ENCODE measurements at places on chromosomes 11 and 22.

GRCh38 chr22:45828841-45829240 lies 148.1 kb downstream of the WNT7B start:
- DNase-seq = no peak

DNA sequence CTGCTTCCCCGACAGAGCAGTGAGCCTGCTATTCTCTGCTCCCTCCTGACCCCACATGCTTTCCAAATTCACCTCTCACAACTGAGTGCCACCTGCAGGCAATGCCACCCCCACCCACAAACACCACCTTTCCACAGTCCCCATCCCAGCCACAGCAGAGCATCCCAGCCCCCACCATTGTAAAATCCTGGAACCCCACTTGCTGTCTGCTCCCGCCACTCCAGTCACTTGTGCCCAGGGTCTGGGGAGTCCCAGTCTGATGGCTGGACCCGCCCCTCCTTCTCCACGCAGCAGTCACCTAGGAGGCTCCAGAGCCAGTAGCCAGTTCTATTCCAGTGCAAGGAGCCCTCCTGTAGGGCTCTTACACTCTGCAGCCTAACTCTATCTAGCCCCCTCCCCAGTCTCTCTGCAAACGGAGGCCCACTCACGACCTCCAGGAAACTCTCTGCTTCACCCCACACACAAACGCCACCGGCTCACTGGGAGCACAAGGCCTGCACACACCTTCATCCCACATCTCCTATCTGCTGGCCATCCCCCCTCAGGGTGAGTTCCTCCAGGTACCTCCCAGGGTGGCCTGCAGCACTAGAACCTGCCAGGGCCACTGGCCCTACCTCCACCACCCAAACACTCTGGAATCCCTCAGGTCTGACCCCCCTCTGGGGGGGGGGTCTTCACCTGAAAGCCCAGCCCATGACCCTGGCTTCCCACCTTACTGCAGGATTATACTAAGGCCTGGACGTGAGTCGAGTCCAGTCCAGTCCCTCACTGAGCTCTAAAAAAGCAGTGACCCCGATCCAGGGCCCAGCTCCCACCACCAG lies 1.4 kb downstream of the GNB1L start:
- no peak for DNase-seq

GRCh38 chr11:103024086-103024485 lies 67.9 kb downstream of the DCUN1D5 start:
- DNase-seq = no peak

- DNase-seq = no peak
Observed at GRCh38 chr11:118448294-118448693, 12.0 kb downstream of the KMT2A start.

- DNase-seq = peak; percentile 6
Observed at GRCh38 chr11:75100314-75100713, 3.6 kb upstream of the OR2AT4 start.

GRCh38 chr11:64492561-64492960 lies 98.5 kb upstream of the SLC22A12 start:
- no peak for DNase-seq

DNA sequence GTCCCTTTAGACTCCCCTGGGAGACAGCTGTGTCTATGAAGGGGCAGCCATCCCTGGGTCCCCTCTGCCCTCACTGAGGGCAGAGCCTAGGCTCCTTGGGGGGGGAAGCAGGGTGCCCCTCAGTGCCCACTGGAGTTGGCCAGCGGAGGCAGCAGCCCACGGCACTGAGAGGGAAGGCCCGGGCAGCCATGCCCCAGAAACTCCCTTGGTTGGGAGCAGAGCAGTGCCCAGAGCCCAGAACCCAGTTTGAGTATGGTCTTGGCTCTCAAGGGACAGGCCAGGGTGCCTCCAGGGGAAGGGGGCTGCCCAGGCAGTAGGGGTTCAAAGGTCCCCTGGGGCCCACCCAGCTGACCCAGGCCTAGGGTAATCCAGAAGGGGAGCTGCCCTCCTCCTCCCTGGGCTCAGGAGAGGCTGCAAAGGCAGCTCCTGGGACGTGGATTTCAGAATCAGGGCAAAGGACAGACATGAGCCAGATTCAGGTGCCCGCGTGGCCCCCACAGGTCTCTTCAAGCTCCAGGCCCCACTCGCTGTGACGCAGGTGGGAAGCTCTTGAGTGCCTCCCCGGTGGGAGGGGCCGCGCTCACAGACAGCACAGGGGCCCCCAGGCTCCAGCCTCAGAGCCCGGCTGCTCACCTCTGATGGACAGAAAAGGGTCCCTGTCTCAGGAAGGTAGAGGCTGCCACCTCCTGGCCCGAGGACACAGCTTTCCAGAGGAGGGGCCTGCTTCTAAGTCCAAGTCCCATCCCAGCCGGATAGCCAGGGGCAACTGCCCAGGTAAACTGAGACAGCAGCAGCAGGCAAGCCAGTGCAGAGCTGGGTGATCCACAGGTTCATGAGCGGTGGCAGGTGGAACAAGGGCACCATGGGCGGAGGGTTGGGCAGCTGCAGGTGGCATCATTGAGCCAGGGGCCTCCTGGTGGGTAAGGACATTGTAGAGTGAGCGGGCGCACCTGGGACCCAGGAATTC lies 2.6 kb downstream of the C11orf21 start:
- no peak for DNase-seq

GRCh38 chr11:75536786-75537641 lies 11.3 kb upstream of the GDPD5 start:
- DNase-seq = peak; percentile 59

GRCh38 chr22:29071261-29072045 lies 1.4 kb upstream of the KREMEN1 start:
- no peak for DNase-seq

GRCh38 chr11:91435694-91436395 lies 788.8 kb upstream of the FAT3 start:
- no peak for DNase-seq

GRCh38 chr11:57513911-57514537 lies 1.5 kb downstream of the SLC43A1 start:
- peak; percentile 62 for DNase-seq

DNA sequence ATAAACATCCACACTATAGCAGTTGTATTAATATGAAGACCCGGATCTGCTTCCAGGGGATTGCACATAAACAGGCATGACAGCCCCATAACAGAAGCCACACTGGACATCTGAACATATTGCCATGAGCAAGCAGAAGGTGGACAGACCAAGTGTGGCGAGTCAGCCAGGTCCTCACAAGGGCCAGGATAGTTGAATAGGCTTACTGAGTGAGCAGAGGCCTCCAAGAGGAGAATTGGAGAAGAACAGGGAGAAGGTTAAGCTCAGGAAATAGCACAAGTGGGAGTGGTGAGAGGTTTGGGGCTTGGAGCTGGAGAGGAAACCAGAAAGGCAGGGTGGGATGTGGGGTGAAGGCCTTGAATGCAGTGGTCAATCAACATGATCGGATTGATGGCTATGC lies 10.8 kb downstream of the SLC35C1 start:
- no peak for DNase-seq

GRCh38 chr11:131910523-131911387 lies 540.3 kb downstream of the NTM start:
- no peak for DNase-seq

GRCh38 chr11:696955-697491 lies 1.4 kb downstream of the TMEM80 start:
- peak; percentile 56 for DNase-seq

- DNase-seq = no peak
Observed at GRCh38 chr11:17286332-17286731, 9.8 kb downstream of the NUCB2 start.

DNA sequence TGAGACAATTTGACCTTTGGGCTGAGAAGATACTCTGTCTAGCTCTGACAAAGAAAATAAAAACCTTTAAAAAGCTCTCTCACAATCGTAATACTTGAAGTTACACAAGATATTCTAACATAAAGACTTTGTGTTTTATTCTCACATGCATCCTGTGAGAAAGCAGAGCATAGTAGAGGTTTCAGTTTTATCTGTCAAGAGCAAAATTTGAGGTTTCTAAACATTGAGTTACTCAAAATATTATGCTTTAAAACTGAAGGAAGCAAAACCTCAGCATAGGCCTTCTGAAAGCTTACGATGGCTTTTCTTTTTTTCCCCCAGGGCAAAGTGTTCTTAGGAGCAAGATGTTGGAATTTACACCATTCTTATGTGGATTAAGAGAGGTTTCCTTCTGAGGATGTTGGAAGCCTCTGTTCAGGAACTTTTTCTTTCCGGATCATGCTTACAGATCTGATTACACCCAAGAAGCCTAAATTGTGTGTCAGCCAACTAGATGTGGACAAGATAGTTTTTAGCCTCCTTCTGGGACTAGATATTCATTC lies 15.0 kb upstream of the OR51M1 start:
- no peak for DNase-seq

DNA sequence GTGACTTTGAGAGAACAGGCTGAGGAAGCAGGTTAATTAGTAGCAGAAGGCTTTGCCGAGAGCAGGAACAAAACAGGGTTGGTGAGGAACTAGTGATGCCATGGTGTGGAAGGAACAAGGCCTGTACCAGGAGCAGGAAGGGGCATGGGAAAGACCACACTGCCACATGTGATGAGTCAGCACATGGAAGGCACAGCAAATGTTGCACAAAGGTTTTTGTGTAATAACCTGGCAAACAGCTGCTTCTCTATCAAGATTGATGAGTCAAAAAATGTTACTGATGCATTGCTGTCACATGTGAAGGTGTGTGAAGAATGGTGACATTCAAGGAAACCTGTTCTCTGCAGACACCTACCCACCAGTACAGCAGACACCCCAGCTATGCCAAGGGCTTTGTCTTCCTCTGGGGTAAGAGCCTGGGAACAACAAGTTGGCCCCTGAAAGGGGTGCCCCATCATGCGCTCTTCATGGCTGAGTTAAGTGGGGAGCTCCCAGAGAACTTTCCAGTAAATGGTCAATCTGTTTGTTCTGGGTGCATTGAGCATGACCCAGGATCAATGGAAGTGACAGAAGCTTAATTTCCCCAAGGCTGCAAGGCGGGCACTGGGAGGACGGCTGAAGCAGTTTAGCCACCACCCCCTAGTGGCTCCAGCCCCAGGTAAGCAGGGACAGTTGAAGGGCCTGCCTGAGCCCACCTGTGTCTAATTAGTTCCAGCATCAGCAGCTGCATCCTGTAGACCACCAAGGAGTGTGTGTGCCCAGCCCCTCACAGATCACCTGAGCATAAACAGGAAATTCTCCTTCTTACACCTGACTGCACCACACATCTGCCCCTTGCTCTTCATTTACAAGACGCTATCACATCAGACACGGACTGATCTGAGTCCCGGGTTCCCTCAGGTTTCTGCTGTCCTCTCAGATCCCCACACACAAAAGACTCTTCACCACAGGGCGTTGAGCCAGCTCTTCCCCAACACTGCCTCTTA lies 47.6 kb downstream of the GGTLC2 start:
- DNase-seq = peak; percentile 85

- DNase-seq = no peak
Observed at GRCh38 chr11:47987781-47988180, 7.4 kb downstream of the PTPRJ start.

DNA sequence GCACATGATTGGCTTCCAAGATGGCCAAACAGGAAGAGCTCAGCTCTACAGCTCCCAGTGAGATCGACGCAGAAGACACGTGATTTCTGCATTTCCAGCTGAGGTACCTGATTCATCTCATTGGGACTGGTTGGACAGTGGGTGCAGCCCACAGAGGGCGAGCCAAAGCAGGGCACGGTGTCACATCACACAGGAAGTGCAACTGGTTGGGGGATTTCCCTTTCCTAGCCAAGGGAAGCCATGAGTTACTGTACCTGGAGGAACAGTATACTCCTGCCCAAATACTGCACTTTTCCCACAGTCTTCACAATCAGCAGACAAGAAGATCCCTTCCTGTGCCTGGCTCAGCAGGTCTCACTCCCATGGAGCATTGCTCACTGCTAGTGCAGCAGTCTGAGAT lies 131.2 kb downstream of the DLG2 start:
- no peak for DNase-seq

- DNase-seq = no peak
Observed at GRCh38 chr11:78647986-78648875, 73.6 kb upstream of the NARS2 start.

DNA sequence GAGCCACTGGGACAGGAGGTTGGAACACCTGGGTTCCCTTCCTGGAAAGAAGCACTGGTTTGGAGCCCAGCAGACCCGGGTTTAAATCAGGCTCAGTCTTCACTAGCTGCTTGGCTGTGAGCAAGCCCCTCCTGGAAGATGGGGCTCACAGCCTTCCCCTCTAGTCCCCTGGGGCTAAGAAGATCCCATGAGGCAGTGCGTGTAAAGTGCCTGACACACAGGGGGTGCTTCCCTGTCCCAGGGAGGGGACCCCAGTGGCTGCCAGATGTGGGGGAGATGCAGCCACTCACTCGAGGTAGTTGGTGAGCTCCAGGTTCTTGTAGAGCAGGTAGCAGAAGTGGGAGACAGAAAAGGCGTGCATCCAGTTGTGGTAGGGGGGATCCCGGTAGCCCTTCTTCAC lies 93.2 kb downstream of the PDE2A start:
- no peak for DNase-seq

GRCh38 chr22:29744902-29745301 lies 21.9 kb downstream of the ZMAT5 start:
- no peak for DNase-seq

- DNase-seq = peak; percentile 46
Observed at GRCh38 chr22:37544955-37545702, 15.2 kb upstream of the CDC42EP1 start.

DNA sequence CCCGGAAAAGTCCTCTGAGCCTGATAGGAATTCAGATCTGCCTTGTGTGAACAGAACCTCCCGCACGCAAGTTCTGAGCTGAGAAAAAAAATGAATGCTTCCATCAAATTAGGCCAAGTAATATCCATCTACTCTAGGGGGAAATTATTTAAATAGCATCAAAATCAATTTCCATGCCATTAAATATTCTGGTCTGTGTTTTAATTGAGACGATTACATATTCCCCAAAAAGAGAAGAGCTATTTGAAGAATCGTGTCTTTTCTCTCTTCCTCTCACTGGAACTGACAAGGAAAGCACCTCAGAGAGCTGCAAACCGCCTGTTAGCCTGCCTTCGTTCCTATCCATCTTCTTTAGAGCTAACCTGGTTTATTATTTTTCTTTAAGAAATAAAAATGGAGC lies 96.0 kb downstream of the SEZ6L start:
- DNase-seq = no peak

DNA sequence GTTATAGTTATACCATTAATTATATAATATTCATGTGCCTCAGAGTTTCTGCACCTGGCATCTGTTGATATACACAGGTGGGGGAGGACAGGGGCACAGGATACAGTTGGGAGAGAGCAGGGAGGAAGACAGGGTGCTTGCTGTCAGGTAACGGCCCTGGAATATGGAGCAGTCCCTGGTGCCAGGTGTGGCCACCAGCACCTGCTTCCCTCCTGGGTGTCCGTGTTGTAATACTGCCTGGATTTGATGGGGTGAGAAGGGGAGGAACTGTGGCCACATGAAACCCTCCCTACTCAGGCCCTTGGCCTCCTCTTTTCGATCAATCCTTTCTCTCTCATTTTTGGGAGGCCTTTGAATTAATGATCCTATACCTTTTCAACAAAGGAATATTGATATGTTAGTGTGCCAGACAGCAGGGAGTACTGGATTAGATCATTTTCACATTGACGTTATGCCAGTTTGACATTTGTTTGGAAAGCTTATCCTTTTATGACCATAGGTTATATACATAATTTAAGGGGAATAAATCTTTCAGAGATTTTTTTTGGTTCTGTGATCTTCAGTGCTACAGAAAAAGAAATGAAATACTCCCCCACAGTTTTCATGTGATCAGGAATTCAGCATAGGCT lies 88.6 kb downstream of the TEAD1 start:
- DNase-seq = no peak

GRCh38 chr11:94546162-94546470 lies 2.4 kb downstream of the FUT4 start:
- DNase-seq = no peak

Data from OCI-LY7 (cell line).